Astrocyte (in vitro differentiated cells and primary cell): ENCODE measurements at places on chromosomes 11 and 22.

DNA sequence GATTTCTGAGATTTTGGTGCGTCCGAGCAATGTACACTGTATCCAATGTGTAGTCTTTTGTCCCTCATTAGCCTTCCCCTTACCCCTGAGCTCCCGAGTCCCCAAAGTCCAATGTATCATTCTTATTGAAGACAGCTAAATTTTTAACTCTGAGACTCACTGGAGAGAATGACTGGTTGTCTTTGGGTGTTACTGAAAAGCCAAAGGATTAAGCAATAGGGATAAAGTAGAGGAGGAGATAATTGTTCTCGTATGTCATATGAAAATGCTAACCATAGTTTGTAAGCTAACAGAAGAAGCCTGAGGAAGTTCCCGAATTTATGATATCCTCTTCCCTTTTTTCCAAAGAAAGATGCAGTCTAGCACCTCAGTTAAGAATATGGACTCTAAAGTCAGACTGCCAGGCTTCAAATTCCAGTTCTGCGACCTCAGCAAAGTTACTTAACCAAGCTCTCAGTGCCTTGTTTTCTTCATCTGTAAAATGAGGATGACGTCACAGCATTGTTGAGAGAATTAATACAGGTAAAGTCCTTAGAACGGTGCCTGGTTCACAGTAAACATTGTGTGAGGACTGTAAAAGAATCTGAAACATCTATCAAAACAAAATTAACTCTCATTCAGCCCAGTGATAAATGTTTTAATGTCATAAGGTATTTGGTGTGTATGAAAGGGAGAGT, 1.6 kb upstream of the MSANTD2 start:
- no peak for DNase-seq

DNA sequence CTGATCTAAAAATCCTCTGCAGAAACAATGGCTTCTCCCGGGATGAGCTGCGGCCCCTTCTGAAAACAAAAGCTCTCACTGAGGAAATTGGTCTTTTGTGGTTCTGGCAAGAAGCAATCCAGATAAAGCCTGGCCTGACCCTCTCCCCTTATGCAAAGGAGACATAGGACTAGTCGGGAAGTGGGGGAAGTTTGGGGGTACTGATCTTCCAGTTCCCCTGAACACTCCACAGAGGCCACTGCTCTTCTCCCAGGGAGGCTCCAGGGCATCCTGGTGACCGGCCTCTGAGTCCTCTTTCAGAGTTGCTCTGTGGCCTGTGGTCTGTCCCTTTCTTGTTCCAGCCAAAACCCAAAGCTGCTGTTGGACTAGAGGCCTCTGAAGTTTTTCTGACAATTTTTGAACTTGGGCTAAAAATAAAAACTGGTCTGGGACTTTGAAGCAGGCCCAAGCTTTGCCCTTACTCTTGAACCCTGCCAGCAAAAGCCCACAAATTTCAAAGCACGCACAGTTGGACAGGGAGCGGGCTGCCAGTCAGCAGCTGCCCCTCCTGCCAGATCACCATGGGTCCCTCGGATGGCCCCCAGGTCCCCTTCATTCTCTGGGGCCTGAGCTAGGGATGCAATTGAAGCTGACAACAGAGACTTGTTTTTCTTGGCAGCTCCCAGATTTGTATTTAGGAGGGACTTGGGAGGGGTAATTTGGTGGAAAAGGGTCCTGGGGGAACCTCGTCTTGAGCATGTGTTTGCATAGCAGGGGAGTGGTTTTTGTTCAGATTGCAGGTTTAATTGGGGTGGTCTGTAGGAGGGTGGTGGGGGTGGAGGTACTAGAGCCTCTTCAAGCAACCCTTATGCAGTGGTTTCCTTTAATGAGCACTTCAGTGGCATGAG, 381.6 kb upstream of the CADM1 start:
- no peak for DNase-seq

DNA sequence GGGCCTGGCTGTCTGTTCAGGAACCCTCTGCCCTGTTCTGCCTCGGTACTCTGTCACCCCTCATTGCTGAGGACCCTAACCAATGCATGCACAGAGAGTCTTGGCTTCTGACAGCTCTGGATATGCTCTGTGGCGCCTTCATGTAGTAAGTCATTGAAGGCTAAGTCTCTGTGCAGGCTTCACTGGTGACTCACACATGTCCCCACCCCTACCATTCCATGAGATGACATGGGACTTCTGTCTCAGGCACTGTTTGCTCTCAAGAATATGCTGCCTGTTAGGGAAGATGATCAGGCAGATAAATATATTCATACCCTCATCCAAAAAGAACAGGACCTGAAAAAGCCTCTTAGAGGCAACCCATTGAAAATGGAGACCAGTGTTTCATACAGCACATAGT, 43.6 kb upstream of the HORMAD2 start:
- DNase-seq = no peak

DNA sequence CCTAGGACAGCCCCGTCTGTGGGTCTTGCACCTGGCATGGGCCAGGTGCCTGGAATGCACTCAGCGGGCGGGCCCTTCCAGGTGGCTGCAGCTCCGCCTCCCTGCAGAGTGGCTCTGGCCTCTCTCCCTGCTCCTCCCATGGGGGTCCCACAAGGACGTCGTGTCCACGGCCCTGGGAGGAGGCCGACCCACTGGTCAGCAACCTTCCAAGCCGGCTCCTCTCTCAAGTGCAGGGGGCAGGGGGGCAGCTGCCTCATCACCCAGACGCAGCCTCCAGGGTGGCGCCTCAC, 41.9 kb downstream of the CERK start:
- no peak for DNase-seq

DNA sequence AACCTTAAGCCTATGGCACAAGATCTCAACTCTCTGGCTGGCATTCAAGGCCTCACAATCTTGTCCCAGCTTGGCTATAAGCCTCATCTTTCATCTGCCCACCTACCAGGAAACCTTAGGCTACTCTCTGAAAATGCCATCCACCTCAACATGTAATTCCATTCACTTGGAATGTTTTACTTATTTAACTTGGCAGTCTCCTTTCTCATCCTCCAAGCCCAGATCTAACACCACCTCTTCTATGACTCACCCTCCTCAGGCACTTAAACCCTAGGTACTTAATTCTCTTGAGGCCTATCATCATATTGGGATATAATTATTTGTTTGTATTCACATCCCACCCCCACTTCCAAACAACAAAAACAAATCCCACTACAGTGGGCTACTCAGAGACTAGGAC, 15.0 kb downstream of the POGLUT3 start:
- peak; percentile 70 for DNase-seq

DNA sequence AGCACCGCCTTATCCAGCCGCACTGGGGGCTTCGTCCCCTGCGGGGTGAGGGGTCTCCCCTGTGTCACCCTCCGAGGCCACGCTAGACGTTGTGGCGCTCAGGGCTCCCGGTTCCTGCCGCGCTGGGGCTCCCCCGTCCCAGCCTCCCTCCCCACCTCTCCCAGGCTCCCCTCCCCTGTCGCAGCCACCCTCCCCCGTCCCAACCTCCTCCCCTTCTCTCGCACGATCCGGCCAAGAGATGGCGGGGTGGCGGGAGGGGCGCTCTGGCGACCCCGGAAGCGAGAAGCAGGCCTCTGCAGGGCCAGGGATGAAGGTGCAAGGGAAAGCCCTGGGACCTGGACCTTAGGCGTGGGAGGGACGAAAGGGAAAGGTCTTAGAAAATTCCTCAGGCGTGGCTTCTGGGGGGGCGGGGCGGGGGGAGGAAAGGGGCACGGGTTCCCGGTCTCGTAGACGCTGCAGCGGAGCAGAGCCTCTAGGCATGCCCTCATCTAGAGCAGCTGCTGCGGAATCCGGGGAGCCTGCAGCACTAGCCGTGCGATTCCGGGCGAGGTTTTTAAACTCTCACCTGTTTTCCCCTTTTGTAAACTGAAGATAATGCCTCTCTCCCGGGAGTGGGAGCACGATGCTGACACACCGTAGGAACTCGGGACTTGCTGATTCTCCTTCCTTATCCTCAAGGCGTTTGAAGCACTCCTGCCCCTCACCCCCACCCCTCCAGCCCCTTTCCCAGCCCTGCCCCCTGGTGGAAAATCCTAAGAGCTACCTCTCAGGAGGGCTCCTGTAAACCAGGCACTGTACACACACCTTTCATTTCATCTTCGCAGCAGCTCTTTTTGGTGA, 14.4 kb downstream of the KCNJ5 start:
- DNase-seq = no peak

- DNase-seq = no peak
Observed at GRCh38 chr11:36848660-36849059, 250.6 kb upstream of the RAG2 start.

- no peak for DNase-seq
Observed at GRCh38 chr22:39138357-39138997, 14.0 kb downstream of the CBX7 start.

DNA sequence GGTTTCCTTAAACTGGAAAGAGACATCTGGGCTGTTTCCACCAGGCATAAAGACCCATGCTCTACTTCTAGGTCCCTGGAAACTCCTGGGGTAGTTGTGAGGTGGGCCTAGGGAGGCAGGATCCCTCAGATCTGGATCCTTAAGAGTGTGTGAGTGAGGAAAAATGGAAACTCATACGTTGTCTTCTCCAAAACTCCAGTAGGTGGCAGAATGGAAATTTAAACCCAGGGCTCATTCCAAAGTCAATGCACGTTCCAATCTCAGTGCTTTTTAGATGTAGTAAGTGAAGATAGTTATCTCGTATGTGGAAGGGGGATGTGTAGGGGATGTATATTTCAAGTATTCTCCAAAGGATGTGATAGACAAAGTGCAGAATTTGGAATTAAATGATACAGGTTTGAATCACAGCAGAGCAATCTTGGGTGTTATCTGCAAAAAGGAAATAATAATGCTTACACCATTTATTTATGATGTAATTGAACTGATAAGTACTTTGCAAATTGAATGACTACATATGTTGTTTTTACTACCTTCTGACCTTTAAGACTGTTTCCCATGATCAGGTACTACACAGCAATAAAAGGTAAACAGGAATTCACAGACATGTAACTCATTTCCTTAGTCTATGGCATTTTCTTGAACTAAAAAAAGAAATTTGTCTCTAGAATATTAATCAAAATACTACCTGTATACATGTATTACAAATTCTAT, 13.1 kb upstream of the MMP1 start:
- DNase-seq = no peak

GRCh38 chr11:69217276-69218105, 61.8 kb downstream of the SMIM38 start:
- no peak for DNase-seq

DNA sequence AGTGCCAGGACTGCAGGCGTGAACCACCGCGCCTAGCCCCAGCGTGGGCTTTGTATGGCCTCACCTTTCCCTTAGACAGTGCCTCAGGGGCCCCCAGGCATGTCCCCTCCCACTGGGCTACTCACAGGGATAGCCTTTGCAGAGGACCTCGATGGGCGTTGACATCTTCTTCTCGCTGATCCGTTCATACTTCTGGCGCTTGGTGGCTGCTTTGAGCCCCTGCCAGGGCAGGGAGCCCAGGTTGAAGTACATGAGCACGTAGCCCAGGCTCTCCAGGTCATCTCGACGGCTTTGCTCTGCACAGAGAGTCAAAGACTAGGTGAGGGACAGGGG, 17.5 kb downstream of the CSNK1E start:
- DNase-seq = no peak

DNA sequence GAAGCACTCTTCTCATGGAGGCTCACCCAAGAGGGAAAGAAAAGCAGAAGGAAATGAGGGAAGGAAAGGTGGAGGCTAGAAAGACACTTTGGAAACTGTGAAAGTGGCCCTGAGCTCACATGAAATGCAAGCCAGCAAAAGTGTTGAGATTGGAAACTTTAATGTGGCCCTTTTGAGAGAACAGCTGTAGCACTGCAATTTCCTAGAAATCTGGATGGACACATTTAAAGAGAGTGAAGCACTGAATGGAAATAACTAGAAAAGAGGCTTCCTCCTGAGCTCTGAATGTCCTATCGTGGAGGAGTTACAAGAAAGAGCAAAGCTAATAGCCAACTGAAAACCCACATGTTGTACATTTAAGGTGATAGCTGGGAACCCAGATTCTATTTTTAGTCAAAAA, 56.0 kb downstream of the LIF start:
- DNase-seq = no peak

- no peak for DNase-seq
Observed at GRCh38 chr22:22480940-22481339, 27.6 kb downstream of the ZNF280B start.

- no peak for DNase-seq
Observed at GRCh38 chr11:120781486-120782120, 242.3 kb upstream of the TBCEL start.

GRCh38 chr11:65560555-65561418, 2.6 kb upstream of the LTBP3 start:
- DNase-seq = peak; percentile 80

GRCh38 chr22:28029956-28030355, 110.9 kb upstream of the PITPNB start:
- DNase-seq = no peak

- DNase-seq = peak; percentile 45
Observed at GRCh38 chr11:132158696-132159095, 788.3 kb downstream of the NTM start.

DNA sequence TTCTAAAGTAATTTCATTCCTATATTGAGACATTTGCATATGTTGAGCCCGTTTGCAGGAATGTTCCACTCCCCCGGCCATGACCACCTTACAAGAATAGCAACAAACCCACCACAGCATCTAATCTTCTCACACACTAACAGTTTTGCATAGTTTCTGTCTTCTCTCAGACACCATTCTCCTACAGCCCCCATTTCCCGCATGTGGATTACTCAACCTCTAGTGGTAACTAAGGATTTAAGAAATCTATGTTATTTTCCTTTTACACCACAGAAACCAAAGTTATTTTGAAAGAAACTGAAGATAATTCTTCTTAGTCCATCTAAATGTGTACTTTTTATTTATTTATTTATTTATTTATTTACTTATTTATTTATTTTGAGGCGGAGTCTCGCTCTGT, 2.3 kb downstream of the MS4A4E start:
- DNase-seq = no peak

DNA sequence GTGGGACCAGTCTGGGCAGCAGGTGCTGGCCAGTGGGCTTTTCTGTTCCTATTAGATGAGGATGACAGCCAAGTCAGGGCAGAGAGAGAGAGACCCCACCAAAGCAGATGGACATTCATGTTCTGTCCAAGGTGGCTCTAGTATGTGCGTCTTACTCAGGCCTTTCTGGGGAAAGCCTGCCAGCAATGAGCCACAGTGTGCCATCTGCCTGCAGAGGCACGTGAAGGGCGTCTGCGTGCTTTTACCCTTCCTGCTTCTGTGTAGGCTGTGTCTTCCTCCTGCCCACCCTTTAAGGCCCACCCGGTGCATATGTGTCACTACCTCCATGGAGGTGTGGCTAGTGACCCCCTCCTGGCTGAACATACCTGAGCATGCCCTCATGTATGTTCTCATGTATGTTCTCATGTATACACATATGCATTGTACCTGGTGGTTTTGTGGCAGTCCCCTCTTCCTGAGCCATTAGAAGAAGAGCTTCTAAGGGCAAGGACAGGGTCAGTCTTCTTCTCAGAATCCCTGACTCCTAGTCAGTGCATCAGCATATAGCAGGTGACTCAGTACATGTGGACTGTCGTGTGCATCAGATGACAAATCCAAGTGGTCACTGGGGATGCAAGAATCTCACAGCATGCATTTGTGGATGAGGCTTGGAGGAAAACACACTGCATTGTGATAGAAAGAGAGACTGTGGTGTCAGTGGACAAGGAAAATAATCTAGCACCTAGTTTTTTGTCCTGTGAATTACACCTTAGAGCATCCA, 90.4 kb upstream of the YWHAH start:
- DNase-seq = no peak
